A549 treated with DMSO at 1 μM for 4 hours (cell line): ENCODE measurements at places on chromosomes 16 and 17. TPM values are rescaled to one million over a fixed set of nuclear protein-coding genes. Genes with fewer than 3 reads are reported as not detected.

The MYH3 gene
- total RNA-seq = 0.67 to 1.3 TPM (median 1.0 TPM) in 5 replicates

The ATP1B2 gene
- total RNA-seq = 0.13 to 0.27 TPM (median 0.24 TPM) in 5 replicates

The LLGL2 gene
- total RNA-seq = 21.4 to 28.2 TPM (median 25.4 TPM) in 5 replicates

The PHLPP2 gene
- 9.4 to 11.5 TPM (median 10.9 TPM) in 5 replicates for total RNA-seq

The CFAP97D1 gene
- not detected in 5 replicates for total RNA-seq

The GNAO1 gene
- total RNA-seq = 0.25 to 0.62 TPM (median 0.44 TPM) in 5 replicates

The CDR2L gene
- 35.3 to 50.0 TPM (median 44.7 TPM) in 5 replicates for total RNA-seq

The GJD3 gene
- 0.47 to 1.3 TPM (median 0.86 TPM) in 5 replicates for total RNA-seq

The METRN gene
- 79.7 to 194 TPM (median 166 TPM) in 5 replicates for total RNA-seq

The SOCS1 gene
- total RNA-seq = 0.92 to 1.9 TPM (median 1.4 TPM) in 5 replicates

The GRB7 gene
- 4.2 to 7.1 TPM (median 6.5 TPM) in 5 replicates for total RNA-seq

The MYL4 gene
- total RNA-seq = 0.16 to 0.32 TPM (median 0.18 TPM) in 4 of 5 replicates, not detected in the other

The TPSB2 gene
- total RNA-seq = not detected in 5 replicates

The TNFSF12 gene
- total RNA-seq = 8.4 to 13.8 TPM (median 11.7 TPM) in 5 replicates

The GLP2R gene
- total RNA-seq = 8.2 to 19.9 TPM (median 11.0 TPM) in 5 replicates

The KRT14 gene
- 0.08 to 0.36 TPM (median 0.15 TPM) in 4 of 5 replicates, not detected in the other for total RNA-seq

The SCN4A gene
- total RNA-seq = 0.04 to 0.15 TPM (median 0.07 TPM) in 4 of 5 replicates, not detected in the other

The KIF2B gene
- total RNA-seq = not detected in 5 replicates

The AXIN2 gene
- 0.94 to 1.9 TPM (median 1.5 TPM) in 5 replicates for total RNA-seq

The CYBC1 gene
- total RNA-seq = 48.3 to 66.8 TPM (median 59.3 TPM) in 5 replicates

The ADAMTS18 gene
- 0.02 TPM in 1 of 5 replicates, not detected in the others for total RNA-seq

The WFIKKN1 gene
- total RNA-seq = 0.13 to 0.23 TPM (median 0.16 TPM) in 5 replicates

The TERB1 gene
- 0.03 to 0.17 TPM in 2 of 5 replicates, not detected in the others for total RNA-seq

The NKD1 gene
- total RNA-seq = 0.10 to 0.68 TPM (median 0.27 TPM) in 5 replicates

The PLLP gene
- 1.3 to 2.1 TPM (median 1.6 TPM) in 5 replicates for total RNA-seq

The SMIM22 gene
- total RNA-seq = 0.38 TPM in 1 of 5 replicates, not detected in the others

The LMF1 gene
- total RNA-seq = 8.0 to 11.4 TPM (median 8.5 TPM) in 5 replicates

The TBC1D3 gene
- total RNA-seq = not detected in 5 replicates

The AOC3 gene
- total RNA-seq = 0.99 to 2.0 TPM (median 1.5 TPM) in 5 replicates

The KRT27 gene
- total RNA-seq = not detected in 5 replicates

The CACNG3 gene
- not detected in 5 replicates for total RNA-seq

The RHOT2 gene
- 64.2 to 95.4 TPM (median 87.5 TPM) in 5 replicates for total RNA-seq

The CD79B gene
- total RNA-seq = 0.08 to 0.18 TPM (median 0.13 TPM) in 3 of 5 replicates, not detected in the others

The CACNG1 gene
- total RNA-seq = 0.11 to 0.18 TPM (median 0.16 TPM) in 3 of 5 replicates, not detected in the others

The CCL14 gene
- not detected in 5 replicates for total RNA-seq

The SPATA32 gene
- total RNA-seq = 0.11 to 0.25 TPM (median 0.22 TPM) in 5 replicates

The NEUROD2 gene
- not detected in 5 replicates for total RNA-seq

The HOXB4 gene
- total RNA-seq = 0.08 to 0.18 TPM (median 0.16 TPM) in 5 replicates

The SNN gene
- 8.4 to 9.7 TPM (median 8.8 TPM) in 5 replicates for total RNA-seq

The MON1B gene
- total RNA-seq = 31.3 to 45.0 TPM (median 43.2 TPM) in 5 replicates

The MMP28 gene
- 4.6 to 7.2 TPM (median 6.0 TPM) in 5 replicates for total RNA-seq

The THRA gene
- total RNA-seq = 13.4 to 17.4 TPM (median 15.7 TPM) in 5 replicates

The SYNGR3 gene
- total RNA-seq = 6.4 to 7.6 TPM (median 6.9 TPM) in 5 replicates

The SLC13A2 gene
- 0.06 to 0.12 TPM (median 0.09 TPM) in 5 replicates for total RNA-seq

The CDH5 gene
- 0.18 to 0.35 TPM (median 0.28 TPM) in 5 replicates for total RNA-seq

The KRTAP3-1 gene
- not detected in 5 replicates for total RNA-seq

The SULT1A1 gene
- 4.7 to 6.8 TPM (median 5.4 TPM) in 5 replicates for total RNA-seq

The WNT3 gene
- total RNA-seq = 4.3 to 6.4 TPM (median 5.9 TPM) in 5 replicates

The SLC25A10 gene
- total RNA-seq = 32.8 to 47.1 TPM (median 42.9 TPM) in 5 replicates
